ENCODE measurements at places on chromosomes 6 and 20.

DNA sequence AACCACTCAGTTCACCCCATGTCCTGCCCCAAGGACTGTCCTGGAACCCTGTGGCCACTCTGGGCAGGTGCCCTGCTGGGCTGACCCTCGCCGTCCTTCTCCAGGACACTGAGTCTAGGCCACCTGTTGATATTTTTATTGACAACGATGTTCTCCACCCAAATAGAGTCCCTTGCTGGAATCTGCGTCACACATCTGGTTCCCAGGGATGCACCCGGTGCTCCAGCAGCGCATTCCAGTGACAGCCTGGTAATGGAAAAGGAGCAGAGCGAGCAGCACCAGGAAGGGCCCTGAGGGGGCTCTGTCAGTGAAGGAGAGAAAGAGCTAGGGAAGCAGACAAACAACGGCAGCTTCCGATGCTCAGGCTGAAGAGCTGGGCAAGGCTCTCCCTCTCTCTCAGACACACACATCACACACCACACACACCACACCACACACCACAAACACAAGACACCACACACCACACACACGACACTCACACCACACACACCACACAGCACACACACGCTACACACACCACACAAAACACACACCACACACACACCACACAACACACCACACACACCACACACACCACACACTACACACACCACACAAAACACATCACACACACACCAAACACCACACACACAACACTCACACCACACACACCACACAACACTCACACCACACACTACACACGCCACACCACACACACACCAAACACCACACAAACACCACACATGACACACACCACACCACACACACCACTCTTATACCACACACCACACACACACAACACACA, 117.9 kb upstream of the THBS2 start:
- DNase-seq = no peak

GRCh38 chr6:130783416-130784107, 43.6 kb upstream of the SMLR1 start:
- no peak for DNase-seq

DNA sequence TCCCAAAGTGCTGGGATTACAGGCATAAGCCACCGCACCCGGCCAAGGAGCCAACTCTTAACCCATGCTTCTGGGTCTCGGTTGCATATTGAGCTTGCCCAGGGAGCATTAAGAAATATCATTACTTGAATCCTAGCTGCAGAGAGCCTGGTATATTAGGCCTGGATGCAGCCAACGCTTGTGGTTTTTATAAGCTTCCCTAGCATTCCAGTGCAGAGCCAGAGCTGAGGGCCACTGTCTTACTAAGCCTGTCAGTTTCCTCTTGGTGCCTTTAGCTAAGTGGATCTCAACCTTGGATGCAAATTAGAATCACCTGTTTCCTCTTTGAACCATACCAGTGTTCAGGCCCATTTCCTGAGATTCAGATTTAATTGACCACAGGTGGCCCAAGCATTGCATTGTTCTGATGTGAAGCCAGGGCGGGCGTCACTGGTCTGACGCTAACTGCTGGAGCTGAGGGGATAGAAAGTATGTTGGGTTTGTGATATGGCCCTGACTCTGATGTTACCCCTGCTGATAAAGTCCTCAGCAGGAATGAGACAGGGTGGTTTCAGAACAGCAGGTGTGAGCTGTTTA, 76.3 kb downstream of the BTBD3 start:
- DNase-seq = no peak

GRCh38 chr20:49630396-49630951, 62.5 kb upstream of the PTGIS start:
- no peak for DNase-seq

- no peak for DNase-seq
Measured at GRCh38 chr20:5608442-5609161, 141.6 kb upstream of the SHLD1 start.

All from progenitor cell of endocrine pancreas (in vitro differentiated cells).